ENCODE measurements at places on chromosomes 3 and 15.

- DNase-seq, result no peak
Observed at GRCh38 chr3:56813653-56813960, 11.9 kb upstream of the ARHGEF3 start.

DNA sequence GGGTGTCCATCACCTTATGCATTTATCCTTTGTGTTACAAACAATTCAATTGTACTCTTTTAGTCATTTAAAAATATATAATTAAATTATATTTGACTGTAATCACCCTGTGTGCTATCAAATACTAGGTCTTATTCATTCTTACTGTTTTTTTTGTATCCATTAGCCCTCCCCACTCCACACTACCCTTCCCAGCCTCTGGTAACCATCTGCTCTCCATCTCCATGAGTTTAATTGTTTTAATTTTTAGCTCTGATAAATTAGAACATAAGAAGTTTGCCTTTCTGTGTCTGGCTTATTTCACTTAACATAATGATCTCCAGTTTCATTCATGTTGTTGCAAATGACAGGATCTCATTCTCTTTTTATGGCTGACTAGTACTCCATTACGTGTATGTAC is 16.8 kb downstream of the C3orf20 start:
- DNase-seq, result no peak

DNA sequence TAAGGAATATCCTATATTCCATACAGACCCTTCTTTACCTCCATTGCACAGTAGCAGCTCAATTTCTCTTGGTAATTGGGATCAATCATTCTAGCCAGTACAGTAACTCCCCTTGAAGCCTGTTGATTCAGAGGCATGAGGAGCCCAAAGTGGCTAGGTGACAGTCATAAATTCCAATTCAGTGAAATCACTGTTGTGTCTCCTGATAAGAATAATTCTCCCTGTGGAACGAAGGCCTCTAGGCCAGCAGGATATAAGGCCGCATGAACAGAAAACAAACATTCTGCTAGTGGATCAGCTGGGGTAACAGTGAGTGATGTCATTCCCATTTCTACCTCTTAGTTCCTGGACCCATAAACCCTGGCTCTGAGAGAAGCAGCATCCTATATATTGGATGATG is 696.3 kb downstream of the NR2F2 start:
- no peak for DNase-seq

GRCh38 chr3:178583963-178584575 is 47.8 kb downstream of the KCNMB2 start:
- no peak for DNase-seq

DNA sequence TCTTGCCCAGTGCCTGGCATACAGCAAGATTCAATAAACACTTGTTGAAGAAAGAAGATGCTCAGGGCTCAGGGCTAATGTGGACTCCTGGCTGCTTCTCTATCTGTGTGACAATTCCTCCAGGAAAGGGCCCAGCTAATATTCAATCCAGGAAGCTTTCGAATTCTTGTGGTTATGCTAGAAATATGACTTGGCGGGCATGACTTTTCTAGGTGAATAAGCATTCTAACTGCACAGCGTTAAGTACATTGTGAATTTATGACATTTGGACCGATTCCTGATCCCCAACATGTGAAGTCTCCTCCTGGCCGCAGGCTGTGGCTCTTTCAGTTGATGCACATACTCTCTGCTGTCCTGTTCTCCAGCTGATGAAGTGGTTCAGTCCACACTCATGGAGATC is 117.0 kb downstream of the IMPG2 start:
- DNase-seq, result no peak

GRCh38 chr3:16837602-16838001 is 47.2 kb upstream of the PLCL2 start:
- DNase-seq, result no peak

DNA sequence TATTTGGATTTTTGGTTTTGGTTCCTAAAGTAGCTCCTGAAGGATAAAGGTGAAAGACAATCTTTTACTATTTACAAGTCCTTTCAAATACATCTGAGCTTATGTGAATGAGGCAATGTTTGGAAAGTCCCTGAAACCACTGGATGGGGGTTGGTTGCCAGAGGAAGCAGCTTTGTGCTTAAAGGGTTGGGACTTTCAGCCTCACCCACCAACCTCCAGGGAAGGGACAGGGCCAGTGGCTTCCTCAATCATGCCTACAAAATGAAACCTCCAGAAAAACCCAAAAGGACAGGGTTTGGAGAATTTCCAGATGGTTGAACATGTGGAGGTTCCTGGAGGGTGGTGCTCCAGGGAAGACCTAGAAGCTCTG is 20.9 kb upstream of the ABHD17C start:
- no peak for DNase-seq

GRCh38 chr3:134149286-134149685 is 101.4 kb downstream of the RYK start:
- no peak for DNase-seq

GRCh38 chr15:38588672-38589071 is 24.1 kb upstream of the RASGRP1 start:
- no peak for DNase-seq
